ENCODE measurements at places on chromosomes 3 and 15.

- H3K36me3 ChIP-seq: no peaks in the 10 kb centered on the region
- H3K27ac ChIP-seq: no peak overlapping the region
- no peak for DNase-seq
- H3K27me3 ChIP-seq: no peaks in the 10 kb centered on the region
Measured at GRCh38 chr3:111700054-111700453, 104.9 kb upstream of the ZBED2 start.

- peaks cover 2% of the 10 kb centered on the region for H3K27me3 ChIP-seq
- H3K4me3 ChIP-seq: no peak overlapping the region
- no peak for DNase-seq
- H3K27ac ChIP-seq: no peak overlapping the region
Measured at GRCh38 chr3:186515125-186515524, 29.1 kb downstream of the CRYGS start.

DNA sequence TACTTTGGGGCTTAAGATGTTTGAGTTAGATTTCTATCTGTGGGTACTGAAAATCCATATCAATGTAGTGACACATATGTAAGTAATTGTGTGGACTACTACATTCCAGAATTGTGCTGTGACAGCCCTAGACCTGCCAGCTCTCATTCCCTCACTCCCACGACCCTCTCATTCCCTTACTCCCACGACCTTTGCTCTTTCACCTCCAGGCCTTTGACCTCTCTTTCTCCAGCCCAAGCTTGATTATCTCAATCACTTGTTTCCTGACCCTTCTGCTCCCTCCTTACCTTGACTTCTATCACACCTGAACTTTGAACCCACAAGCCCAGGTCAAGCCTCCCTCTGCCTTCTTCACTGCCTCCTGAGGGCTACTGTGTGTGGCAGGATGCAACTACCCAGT lies 3.6 kb upstream of the RUVBL1 start:
- no peaks in the 10 kb centered on the region for H3K36me3 ChIP-seq
- H3K4me3 ChIP-seq: no peak overlapping the region
- peaks cover 14% of the 10 kb centered on the region for H3K27me3 ChIP-seq
- DNase-seq: no peak
- peaks cover 12% of the 10 kb centered on the region for H3K4me1 ChIP-seq

DNA sequence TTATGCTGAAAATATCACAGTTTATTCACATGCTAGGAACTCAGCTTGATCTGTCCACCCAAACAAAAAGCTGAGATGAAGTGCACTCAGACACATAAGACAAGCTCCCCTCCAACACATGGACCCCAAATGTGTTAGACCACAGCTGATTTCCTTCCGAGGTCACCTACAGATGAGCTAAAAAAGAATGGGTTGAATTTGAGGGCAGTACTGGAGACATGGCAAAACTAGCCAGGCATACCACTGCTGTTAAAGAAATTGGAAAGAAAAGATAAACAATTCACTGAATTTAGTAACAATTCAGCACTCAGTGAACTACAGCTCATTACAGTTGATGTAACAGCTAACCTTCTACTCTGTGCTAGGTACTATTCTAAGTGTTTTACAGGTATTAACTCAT lies 15.5 kb downstream of the PARP9 start:
- no peaks in the 10 kb centered on the region for H3K36me3 ChIP-seq
- H3K4me1 ChIP-seq: peaks cover 13% of the 10 kb centered on the region
- H3K27me3 ChIP-seq: no peaks in the 10 kb centered on the region
- H3K4me3 ChIP-seq: no peak overlapping the region

DNA sequence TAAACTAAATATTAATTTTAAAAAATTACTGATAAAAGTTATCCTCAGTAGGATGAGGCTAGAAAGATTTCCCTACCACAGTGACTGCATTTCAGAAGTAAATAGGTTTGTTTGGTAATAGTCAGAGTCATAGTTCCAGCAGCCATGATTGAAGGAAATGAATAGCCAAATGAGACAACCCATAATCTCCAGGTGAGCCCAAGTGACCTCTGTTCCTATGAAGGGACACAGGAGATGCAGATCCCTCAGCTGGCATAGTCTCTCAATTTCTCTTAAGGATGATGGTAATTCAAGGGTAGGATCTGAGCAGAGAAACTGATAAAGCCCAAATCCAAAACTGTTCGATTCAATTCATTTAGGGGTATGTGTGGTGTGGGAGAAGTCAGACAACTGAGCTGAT lies 461.8 kb downstream of the RAP2B start:
- H3K27me3 ChIP-seq: no peaks in the 10 kb centered on the region
- peaks cover 20% of the 10 kb centered on the region for H3K4me1 ChIP-seq
- no peak overlapping the region for H3K4me3 ChIP-seq
- DNase-seq: no peak
- H3K36me3 ChIP-seq: peaks cover 9% of the 10 kb centered on the region
